Fibroblast of pulmonary artery (primary cell): ENCODE measurements at places on chromosomes 1 and 21.

DNA sequence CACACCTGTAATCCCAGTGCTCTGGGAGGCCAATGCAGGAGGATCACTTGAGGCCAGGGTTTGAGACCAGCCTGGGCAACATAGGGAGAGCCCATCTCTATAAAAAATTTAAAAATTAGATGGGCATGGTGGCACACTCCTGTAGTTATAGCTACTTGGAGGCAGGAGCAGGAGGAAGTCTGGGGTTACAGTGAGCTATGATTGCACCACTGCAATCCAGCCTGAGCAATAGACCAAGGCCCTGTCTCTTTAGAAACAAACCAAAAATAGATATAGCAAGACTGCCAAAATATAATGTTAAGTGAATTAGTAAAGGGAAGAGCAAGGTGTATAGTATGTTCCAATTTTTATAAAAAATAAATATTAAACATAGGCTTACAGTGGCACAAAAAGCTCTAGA, 28.8 kb downstream of the PLEKHO1 start:
- no peak for DNase-seq

DNA sequence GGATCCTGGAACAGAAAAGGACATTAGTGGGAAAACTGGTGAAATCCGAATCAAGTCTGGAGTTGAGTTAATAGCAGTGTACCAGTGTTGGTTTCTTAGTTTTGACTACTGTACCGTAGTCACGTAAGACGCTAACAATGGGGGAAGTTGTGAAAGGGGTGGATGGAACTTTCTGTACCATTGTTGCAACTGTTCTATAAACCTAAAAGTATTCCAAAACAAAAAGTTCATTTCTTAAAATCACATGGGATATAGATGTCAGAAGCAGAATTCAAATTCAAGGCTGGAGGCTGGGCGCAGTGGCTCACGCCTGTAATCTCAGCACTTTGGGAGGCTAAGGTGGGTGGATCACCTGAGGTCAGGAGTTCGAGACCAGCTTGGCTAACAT, 16.9 kb downstream of the ARHGEF19 start:
- no peak for DNase-seq

DNA sequence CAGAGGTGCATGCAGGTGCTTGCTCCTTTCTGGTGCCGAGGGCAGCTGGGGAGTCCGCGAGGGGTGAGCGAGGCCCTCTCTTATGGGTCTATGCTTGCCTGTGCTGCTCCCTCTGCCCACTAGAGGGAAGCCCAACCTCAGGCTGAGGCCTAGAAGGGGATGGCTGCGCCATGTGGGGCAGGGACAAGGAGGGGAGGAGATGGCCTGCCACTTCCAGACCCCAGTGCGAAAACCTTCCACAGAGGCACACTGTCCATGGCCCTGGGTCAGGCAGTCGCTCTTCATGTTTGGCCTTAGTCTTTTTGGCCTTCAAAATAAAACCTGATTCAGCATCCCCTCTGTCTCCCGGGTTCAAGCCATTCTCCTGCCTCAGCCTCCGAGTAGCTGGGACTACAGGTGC, 14.0 kb downstream of the RHBG start:
- DNase-seq, result peak; percentile 62

- DNase-seq, result no peak
These were observed 14.3 kb downstream of the ATP2B4 start for GRCh38 chr1:203640723-203641502.

GRCh38 chr1:174746024-174746808, 253.5 kb upstream of the CACYBP start:
- no peak for DNase-seq

DNA sequence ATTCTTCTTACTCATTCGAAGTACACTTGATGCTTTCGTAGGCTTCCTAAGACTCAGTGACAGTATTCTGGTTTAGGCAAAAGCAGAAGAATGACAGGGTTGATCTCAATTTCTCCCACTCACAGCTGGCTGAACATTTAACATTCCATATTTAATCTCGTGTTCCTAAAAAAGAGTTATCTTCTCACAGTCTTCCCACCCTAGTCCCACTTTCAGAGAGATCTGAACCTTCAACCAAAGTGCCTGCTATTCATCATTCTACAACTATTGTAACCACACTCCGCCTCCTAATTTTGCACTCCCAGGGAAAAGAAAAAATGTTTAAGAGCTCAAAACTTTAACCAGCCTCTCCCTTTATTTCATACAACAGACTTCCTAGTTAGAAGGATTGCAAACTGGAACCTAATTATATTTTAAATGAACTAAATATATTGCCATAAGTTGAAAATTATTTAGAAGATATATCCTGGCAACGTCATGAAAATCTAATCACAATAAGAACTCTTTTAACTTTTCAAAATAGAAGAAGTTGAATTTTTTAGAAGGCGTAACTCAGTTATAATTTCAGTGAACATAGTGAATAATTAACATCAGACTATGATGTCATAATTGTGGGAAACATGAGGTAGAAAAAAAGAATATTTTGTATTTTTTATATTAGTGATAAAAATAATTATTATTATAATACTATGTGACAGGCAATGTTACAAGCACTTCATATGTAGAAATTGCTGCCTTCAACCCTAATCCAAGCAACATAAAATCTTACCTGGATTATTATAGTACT, 540.9 kb upstream of the ADGRL2 start:
- no peak for DNase-seq

DNA sequence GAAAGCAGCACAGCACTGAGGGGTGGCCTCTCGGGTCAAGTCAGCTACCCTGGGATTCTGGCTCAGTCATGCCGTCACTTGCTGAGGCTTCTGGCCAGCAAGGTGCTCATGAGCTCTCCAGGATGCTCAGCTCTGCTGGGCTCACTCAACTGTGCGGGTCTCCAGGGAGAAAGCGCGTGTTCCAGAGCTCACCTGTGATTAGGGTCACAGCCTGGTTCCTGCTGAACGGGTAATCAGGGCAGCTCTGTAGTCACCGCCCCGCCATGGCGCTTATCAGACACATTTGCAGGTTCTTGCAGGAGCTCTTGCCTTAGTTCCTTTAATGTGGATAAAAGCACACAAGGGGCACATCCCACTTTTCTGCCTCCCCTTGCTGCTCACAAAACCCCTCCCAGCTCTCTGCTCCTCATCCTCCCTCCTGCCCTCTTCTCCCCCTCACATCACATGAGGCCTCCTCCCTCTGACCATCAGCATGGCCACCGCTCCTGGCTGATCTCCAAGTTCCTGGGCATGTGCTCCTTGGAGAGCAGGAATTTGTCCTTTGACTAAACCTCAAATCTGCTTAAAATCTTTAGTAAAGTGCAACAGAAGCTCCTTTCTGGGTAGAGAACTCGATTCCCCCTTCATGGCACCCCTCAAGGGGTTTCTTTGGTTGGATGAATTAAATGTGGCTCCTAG, 2.0 kb downstream of the PCP4 start:
- DNase-seq, result no peak

DNA sequence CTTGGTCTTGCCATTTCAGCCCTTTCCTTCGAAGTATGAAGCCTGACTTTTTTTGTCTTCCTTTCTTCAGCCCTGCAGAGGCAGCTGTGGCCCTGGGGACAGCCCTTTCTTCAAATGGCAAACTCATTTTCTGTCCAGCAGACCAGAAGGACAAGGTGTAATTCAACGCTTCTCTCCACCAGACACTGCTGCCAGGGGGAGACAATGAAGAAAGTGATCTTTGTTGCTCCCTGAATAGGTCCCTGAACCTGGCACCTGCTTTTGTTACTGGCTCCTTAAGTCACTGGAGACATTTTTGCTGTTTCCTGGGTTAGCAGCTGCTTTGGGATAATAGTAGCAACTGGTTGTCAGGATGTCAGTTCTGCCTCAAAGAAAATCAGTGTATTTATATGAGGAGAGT, 50.8 kb upstream of the MACF1 start:
- DNase-seq, result no peak
